Mesenchymal stem cell (in vitro differentiated cells and primary cell): ENCODE measurements at places on chromosomes 7 and 10.

- DNase-seq = no peak
- H3K4me3 ChIP-seq = no peak overlapping the region
- no peaks in the 10 kb centered on the region for H3K4me1 ChIP-seq
- no peak overlapping the region for H3K27ac ChIP-seq
- H3K27me3 ChIP-seq = no peaks in the 10 kb centered on the region
Measured at GRCh38 chr10:50335397-50335796, 84.1 kb upstream of the ASAH2 start.

- H3K36me3 ChIP-seq = no peaks in the 10 kb centered on the region
- no peak overlapping the region for H3K27ac ChIP-seq
- no peak overlapping the region for H3K4me3 ChIP-seq
- H3K27me3 ChIP-seq = peaks cover 28% of the 10 kb centered on the region
Measured at GRCh38 chr10:79593377-79593776, 17.4 kb upstream of the SFTPA1 start.

DNA sequence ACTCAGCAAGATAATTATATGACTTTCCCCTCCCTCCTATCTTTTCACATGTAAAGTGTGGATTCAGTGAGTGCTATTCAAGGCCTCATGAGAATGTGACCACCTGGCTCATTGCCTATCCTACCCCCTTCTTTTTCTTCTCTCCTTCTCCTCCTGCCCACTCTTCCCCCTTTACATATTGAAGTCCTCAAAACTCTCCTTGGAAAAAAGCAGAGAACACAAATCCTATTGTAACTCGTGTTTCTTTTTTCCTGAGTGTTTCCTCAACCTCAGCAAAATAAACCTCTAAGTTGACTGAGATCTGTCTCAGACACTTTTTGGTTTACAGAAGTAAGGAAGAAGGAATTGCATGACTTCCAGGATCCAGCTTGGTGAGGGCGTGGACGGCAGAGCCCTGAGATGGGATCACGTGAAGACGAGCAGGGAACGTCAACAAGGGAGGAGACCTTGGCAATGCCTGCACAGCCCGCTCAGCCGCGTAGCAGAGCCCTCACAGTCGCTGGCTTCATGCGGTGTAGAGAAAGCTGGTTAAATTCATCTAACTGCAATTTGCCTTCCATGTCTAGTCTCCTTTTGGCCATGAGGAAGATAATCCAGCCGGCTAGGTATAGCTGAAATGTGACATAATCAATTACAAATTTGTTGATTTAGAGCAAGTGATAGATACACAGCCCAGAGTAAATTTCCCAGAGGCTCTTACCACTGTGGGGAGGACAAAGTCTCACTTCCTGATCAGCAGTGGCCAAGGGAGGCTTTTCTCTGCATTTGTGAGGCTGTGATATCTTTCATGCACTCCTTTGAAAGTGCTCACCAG lies 75.7 kb downstream of the LYZL2 start:
- no peaks in the 10 kb centered on the region for H3K36me3 ChIP-seq
- H3K27ac ChIP-seq = no peak overlapping the region
- DNase-seq = peak; percentile 67
- peaks cover 2% of the 10 kb centered on the region for H3K4me1 ChIP-seq

DNA sequence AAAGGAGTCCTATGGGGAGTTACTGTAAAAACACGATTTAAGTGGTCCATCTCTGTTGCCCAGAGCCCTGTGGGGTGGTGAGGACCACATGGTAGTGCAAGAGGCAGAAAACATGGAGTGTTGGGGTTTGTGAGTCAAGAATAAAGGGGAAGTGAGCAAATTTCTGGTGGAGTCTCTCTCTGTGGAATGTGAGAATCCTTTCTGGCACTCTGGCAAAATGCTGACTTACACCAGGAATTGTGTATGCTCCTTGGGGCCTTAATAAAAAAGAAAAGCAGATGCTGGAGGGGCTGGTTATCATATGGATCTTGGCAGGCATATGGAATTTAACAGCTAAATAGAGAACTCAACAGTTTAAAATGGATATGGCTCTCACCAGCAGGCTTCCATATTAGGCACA lies 486.0 kb downstream of the TNS3 start:
- no peak for DNase-seq
- H3K27ac ChIP-seq = no peak overlapping the region
- H3K27me3 ChIP-seq = no peaks in the 10 kb centered on the region
- peaks cover 5% of the 10 kb centered on the region for H3K4me1 ChIP-seq
- no peak overlapping the region for H3K4me3 ChIP-seq

GRCh38 chr7:8514781-8515519 lies 81.5 kb downstream of the NXPH1 start:
- no peaks in the 10 kb centered on the region for H3K27me3 ChIP-seq
- no peaks in the 10 kb centered on the region for H3K4me1 ChIP-seq
- H3K27ac ChIP-seq = no peak overlapping the region
- DNase-seq = peak; percentile 23
- H3K36me3 ChIP-seq = no peaks in the 10 kb centered on the region
- no peak overlapping the region for H3K4me3 ChIP-seq

DNA sequence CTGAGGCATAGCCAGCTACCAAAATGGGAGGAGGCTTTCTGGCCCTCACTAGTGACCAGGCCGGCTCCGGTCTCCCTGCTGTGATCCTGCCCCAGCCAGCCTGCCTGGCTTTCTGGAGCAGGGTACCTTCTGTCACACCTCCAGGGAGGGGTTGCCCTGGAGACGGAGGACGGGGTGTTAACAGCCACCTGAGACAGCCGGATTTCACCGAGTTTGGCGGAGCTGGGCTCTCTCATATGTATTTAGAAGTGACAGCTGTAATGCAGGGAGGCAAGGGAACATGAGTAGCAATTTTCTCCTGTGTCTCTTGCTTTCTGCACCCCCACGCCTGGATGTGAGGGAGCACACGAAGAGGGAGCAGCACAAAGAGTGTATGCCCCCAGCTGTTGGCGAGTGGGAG lies 473.3 kb downstream of the PLXNA4 start:
- H3K27ac ChIP-seq = no peak overlapping the region
- no peaks in the 10 kb centered on the region for H3K36me3 ChIP-seq
- H3K27me3 ChIP-seq = no peaks in the 10 kb centered on the region
- no peak for DNase-seq
- H3K4me1 ChIP-seq = no peaks in the 10 kb centered on the region

DNA sequence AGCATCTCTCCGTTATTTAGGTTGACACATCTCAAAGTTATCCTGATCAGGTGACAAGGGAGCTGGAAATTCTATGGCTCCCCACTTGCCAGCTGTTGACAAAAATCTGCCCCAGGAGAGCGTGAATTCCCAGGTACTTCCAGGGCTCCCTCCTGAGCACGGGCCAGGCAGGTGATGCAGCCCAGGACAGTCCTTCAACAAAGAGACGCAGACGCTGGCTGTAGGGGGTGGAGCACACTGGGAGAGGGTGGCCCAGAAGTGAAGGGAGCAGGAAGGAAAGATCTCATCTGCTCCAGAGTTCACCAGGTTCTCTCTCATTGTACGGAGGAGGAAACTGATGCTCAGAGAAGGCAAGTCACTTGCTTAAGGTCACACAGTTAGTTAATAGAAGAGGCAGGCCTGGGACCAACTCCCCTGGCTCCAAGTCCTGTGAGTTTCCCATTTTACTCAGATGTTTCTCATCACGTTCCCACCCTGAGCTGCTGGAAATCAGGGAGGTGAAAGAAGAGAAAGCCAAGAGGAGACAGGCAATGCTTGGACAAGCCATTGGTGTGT lies 41.0 kb upstream of the CHST3 start:
- H3K27ac ChIP-seq = no peak overlapping the region
- no peaks in the 10 kb centered on the region for H3K36me3 ChIP-seq
- peaks cover 8% of the 10 kb centered on the region for H3K4me1 ChIP-seq
- peaks cover 3% of the 10 kb centered on the region for H3K27me3 ChIP-seq

DNA sequence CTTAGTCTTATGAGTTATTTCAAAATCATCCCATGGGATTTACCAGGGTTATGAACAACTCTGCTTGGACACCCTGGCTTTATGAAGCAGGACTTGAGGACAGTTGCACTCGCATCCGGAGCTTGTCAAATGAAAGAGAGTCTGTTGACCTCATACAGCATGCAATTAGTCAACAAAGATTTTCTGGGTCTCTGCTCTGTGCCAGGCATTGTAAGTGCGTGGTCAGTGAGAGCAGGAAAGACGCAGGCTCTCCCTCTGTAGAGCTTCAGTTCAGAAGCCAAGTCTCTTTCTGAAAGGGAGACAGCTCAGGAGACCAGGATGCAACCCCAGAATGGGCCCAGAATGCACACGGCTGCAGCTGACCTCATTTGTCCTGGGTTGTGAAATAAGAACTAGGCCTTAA lies 45.5 kb upstream of the DMBT1 start:
- H3K4me3 ChIP-seq = no peak overlapping the region
- no peak for DNase-seq
- H3K27me3 ChIP-seq = no peaks in the 10 kb centered on the region
- peaks cover 7% of the 10 kb centered on the region for H3K4me1 ChIP-seq
- no peak overlapping the region for H3K27ac ChIP-seq
- H3K36me3 ChIP-seq = peaks cover 14% of the 10 kb centered on the region

GRCh38 chr10:118343549-118343948 lies 1.4 kb upstream of the FAM204A start:
- DNase-seq = no peak
- H3K27me3 ChIP-seq = no peaks in the 10 kb centered on the region
- H3K4me1 ChIP-seq = peaks cover 2% of the 10 kb centered on the region
- H3K27ac ChIP-seq = no peak overlapping the region
- no peak overlapping the region for H3K4me3 ChIP-seq

GRCh38 chr10:24240041-24240751 lies 31.3 kb downstream of the KIAA1217 start:
- H3K36me3 ChIP-seq = no peaks in the 10 kb centered on the region
- H3K4me3 ChIP-seq = peak overlapping the region; percentile 1
- no peak for DNase-seq
- peaks cover 17% of the 10 kb centered on the region for H3K27me3 ChIP-seq
- H3K27ac ChIP-seq = no peak overlapping the region

- no peaks in the 10 kb centered on the region for H3K36me3 ChIP-seq
- no peaks in the 10 kb centered on the region for H3K4me1 ChIP-seq
- no peak overlapping the region for H3K27ac ChIP-seq
- no peak for DNase-seq
- no peak overlapping the region for H3K4me3 ChIP-seq
- no peaks in the 10 kb centered on the region for H3K27me3 ChIP-seq
Measured at GRCh38 chr7:125681508-125681907, 751.9 kb upstream of the POT1 start.

- peaks cover 12% of the 10 kb centered on the region for H3K4me1 ChIP-seq
- no peak overlapping the region for H3K27ac ChIP-seq
- H3K27me3 ChIP-seq = no peaks in the 10 kb centered on the region
- H3K4me3 ChIP-seq = no peak overlapping the region
- DNase-seq = no peak
- H3K36me3 ChIP-seq = no peaks in the 10 kb centered on the region
Measured at GRCh38 chr10:3750854-3751253, 34.2 kb downstream of the KLF6 start.

DNA sequence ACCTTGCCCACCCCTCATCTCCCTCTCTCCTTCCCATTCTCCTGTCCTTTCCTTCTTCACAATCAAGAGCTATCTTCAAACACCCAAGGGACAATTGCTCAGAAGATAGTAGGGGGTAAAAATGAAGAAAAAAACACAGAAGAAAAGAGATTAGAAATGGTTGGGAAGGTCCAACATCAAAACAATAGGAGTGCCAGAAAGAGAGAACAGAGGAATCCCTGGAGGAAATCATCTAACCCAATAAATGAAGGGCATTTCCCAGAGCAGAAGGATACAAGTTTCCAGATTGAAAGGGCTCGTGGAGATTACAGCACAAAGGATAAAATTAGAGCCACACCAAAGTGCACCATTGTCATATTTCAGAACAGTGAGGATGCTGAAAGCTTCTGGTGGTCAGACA lies 145.6 kb downstream of the OAT start:
- H3K4me1 ChIP-seq = no peaks in the 10 kb centered on the region
- H3K4me3 ChIP-seq = no peak overlapping the region
- H3K27me3 ChIP-seq = peaks cover 8% of the 10 kb centered on the region
- no peaks in the 10 kb centered on the region for H3K36me3 ChIP-seq

DNA sequence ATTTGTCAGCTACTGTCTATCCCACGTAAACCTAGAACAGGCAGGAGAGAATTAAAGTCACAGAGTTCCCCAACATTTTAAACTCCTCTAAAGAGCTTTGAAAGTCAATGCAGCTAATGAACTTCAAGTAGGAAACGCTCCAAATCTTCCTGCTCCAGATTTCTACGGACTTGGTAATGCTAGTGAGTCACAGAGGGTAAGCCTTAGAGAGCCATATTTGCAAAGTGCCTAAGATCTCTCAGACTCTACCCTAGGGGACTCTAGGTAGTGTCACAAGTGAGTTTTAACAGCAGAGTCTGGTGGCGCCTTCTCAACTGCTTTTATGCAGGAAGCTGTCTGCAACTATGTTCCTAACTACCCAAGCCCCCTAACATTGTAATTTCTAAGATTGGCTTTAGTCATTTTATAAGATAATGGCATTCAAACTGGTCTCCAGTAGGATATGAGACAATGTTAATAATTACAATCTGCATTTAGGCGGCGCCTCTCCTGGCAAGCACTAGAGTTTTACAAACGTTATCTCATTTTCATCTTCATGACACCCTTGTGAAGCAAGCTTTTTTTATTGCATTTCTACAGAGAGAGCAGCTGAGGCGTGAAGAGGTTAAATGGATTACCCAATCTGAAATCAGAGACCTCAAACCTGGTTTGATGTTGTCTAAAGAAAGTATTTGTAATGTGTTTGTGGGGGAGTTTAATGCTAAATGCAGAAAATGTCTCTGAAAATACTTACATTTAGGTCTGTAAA lies 22.0 kb upstream of the FZD1 start:
- peak overlapping the region; percentile 48 for H3K4me3 ChIP-seq
- H3K4me1 ChIP-seq = peaks cover 17% of the 10 kb centered on the region
- H3K27ac ChIP-seq = peak overlapping the region; percentile 41
- peak; percentile 37 for DNase-seq
- H3K36me3 ChIP-seq = no peaks in the 10 kb centered on the region

- H3K27me3 ChIP-seq = no peaks in the 10 kb centered on the region
- no peak for DNase-seq
- H3K36me3 ChIP-seq = peaks cover 8% of the 10 kb centered on the region
- no peak overlapping the region for H3K4me3 ChIP-seq
Measured at GRCh38 chr10:96858706-96859050, 26.6 kb downstream of the LCOR start.

DNA sequence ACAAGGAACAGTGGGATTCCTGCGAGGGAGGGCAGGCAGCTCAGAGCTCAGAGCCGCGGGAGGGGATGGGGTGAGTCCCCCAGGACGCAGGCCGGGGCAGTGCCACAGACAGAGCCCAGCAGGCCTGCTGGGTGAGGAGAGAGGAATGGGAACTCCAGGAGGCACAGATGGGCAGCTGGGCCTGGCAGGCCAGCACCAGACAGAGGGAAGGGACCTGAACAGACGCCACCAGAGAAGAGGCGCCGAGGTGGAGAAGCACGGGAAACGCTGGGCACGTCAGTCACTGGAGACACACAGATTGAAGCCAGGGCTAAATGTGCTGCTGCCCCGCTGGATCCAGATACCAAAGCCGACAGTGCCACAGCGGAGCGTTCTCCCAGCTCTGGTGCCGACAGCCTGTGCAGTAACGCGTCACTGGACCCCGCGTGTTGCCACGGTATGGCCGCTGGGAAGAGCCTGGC lies 225.8 kb downstream of the MAD1L1 start:
- no peak overlapping the region for H3K27ac ChIP-seq
- H3K4me1 ChIP-seq = peaks cover 3% of the 10 kb centered on the region
- H3K27me3 ChIP-seq = no peaks in the 10 kb centered on the region
